ENCODE measurements at places on chromosomes 4 and X.

GRCh38 chr4:162356181-162356580 is 192.4 kb upstream of the FSTL5 start:
- DNase-seq: no peak

GRCh38 chr4:174278467-174278866 is 5.0 kb downstream of the FBXO8 start:
- no peak for DNase-seq

- no peak for DNase-seq
Observed at GRCh38 chrX:110409925-110410324, 51.3 kb downstream of the RTL9 start.

GRCh38 chrX:40282348-40282747 is 184.6 kb upstream of the BCOR start:
- DNase-seq: no peak

DNA sequence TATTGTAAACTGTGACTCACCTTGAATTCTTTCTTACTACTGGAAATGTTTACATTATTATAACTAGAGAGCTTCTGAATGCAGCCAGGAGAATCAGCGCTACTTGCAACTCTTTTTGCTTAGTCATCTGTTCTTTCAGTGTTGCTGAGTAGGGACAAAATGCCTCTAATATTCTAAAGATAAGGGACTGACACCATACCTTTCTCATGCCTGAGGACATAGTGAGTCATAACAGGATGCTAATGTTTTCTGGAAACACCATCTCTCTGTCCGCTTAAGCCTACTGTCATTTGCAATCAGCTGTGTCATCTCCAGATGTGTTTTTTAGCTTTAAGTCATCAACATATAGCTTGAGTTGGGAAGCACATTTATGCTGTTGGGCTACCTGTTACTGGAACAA is 108.3 kb downstream of the QRFPR start:
- DNase-seq: no peak

GRCh38 chr4:27267970-27268355 is 407.3 kb downstream of the STIM2 start:
- no peak for DNase-seq

GRCh38 chrX:73215246-73215645 is 595 bp upstream of the NAP1L2 start:
- no peak for DNase-seq

DNA sequence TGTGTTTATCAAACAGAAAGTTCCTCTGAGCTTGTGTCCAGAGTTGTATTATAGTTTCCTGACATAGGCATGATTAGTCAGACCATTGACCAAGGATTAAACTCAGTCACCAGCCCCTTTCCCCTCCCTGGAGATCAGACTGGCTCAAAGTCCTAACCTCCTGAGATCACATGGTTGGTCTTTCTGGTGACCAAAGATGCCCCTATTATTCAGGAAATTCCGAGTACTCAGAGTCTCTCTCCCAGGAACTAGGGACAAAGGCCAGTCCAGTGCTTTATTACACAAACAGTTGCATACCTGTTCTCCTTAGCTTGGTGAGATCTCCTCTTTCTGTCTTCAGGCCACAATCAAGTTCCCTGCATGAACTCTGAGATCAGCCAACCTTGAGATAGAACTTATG is 14.5 kb upstream of the ENPP6 start:
- no peak for DNase-seq

GRCh38 chrX:103629318-103630170 is 769 bp downstream of the TCEAL1 start:
- peak; percentile 87 for DNase-seq

DNA sequence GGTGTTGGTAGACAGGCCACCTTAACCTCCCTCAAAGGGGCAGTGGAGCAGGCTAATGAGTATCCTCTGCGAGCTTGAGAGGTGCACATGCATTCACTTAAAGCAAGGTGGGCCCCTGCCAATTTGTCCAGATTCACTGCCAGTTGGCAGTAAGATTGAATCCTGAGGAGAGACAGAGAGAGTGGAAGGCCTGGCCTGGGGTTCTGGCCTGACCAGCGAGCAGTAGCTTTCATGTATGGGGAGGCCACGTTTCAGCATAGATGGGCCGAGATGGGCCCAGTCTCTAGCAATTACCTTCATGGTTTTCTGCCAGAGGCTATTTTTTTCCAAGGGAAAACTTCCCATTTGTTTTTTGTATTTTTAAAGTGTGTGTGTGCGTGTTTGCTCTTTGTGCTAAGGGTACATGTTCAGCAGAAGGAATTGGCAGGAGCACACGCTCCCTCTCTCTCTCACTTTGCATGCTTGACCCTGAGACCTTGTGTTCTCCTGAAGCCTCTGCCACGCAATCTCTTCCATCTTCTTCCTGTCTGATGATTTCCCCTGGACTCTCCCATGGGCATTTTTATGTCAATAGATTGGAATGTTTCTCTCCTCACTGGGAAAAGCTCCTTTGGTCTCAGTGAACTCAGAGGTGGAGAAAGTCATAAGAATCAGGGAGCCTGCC is 215.8 kb upstream of the SFRP2 start:
- peak; percentile 80 for DNase-seq

- no peak for DNase-seq
Observed at GRCh38 chr4:117664706-117665444, 369.4 kb upstream of the NDST3 start.

GRCh38 chr4:70816894-70817293 is 22.8 kb downstream of the GRSF1 start:
- DNase-seq: no peak

- no peak for DNase-seq
Observed at GRCh38 chr4:147725673-147726072, 6.2 kb upstream of the ARHGAP10 start.

- no peak for DNase-seq
Observed at GRCh38 chr4:37241647-37242046, 2.9 kb upstream of the NWD2 start.

DNA sequence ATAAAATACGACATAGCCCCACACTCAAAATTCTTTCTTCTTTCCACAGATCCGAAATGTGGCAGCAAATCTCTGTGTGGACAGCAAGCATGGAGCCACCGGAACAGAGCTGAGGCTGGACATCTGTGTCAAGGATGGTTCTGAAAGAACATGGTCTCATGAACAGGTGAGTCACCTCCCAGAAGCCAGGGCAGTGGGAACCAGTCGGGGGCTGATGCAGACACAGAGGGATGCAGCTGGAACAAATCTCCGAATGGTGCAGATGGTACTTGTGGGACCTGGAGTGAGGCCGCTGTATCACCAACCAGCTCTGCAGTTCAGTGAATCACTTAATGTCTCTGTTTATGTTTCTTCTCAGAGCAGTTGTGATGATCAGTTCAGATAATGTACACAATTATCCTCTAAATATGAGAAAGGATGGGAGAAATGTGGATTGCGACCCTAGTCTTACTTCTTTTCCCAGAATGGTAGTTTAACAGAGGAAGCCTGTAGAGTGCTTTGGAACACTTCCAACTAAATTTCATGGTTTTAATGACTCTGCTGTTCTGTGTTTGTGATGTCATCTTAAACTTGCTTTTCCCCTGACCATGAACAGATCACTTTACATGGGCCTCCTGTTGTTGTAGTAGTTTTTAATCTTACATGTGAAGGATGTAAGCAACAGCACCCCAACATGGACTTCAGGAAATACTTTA is 159.3 kb upstream of the GALNT7 start:
- no peak for DNase-seq

- peak; percentile 54 for DNase-seq
Observed at GRCh38 chr4:80202741-80203553, 5.6 kb downstream of the PRDM8 start.

DNA sequence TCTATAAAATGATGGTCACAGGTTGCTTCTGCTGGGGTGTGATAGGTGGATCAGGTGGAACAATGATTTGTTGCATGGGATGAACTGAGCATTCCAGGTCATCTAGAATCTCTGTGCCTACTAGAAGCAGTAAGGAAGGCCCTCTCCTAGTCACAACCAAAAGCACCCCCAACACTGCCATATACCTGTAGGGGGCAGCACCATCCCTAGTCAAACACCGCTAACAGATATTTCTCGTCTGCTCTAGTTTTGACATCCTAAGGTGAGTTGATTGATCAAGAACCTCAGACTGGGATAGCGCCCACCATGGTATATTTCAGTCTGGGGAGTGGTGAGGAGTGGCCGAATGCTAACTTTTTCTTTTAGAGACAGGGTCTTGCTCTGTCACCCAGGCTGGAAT is 160.2 kb downstream of the NHS start:
- no peak for DNase-seq

DNA sequence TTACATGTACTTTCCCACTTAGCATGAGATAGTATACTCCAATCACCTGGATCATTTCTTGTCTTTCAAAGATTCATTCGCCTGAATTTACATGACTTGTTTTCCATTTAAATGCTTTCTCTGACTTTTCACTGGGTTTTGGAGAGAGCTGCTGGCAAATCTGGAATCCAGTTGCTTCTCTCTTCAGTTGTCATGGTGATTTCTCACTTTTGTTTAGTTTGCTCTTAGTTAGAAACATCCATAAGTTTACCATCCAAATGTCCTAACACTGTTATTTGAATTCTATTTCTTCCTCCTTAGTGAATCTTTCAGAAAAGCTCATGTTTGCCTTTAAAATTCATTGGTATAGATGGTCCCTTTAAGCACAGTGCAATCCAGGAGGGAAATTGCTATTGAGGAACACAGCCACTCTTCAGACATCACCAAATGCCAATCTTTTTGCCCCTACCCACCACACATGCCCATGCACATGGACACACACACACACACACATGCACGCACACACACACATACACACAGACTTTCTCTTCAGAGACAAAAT is 51.7 kb downstream of the REELD1 start:
- no peak for DNase-seq

DNA sequence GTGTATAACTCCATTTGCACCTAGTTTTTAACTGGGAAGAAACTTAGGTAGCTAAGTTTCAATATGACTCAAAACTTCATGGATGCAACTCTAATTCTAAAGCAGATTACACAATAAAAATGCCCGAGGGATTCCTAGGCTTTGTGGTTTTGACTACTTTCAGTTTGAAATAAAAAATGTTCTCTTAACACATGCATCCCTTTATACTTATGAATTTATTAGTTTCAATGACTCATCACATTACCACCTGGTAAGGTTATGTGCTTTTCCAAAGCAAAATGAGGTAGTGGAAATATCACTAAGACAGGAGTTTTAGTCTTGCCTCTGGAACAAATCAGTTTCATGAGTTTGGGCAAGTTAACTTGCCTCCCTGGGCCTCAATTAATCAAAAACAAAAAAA is 125.5 kb downstream of the OPHN1 start:
- DNase-seq: no peak

- DNase-seq: no peak
Observed at GRCh38 chr4:122479935-122480416, 23.5 kb upstream of the IL2 start.

DNA sequence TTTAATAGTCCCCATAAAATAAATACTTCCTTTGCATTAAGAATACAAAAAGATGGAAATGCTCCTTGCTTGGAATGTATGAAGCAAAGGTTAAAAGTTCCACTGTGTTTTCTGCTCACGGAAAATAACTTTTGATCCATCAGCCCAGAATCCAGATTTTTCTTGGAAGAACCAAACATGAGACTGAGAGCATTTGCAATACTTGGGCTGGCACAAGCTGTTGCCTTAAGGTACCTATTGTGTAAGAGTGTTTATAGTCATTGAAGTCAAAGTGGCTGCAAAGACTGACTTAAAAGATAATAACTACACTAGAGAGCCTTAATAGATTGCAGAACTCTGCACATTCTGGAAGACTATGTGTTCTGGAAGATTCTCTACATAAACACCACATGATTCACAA is 281.4 kb downstream of the RAB28 start:
- DNase-seq: no peak

DNA sequence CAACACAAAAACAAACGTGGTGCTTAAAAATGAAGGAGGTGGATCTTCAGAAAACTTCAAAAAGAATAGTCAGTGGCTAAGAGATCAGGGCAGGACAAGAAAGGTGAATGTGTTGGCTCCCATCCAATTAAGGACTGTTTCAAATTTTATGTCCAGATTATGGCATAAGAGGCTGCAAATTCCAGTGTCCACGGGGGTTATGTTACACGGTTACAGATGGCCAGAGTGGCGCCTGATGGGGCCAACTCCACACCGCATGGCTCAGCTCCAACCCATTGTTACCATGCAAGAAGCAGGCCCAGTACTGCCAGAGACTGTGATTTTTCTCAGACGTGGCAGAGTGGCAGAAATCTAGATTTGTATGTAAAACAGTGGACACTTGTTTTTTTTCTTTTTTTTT is 168.4 kb upstream of the TENM3 start:
- no peak for DNase-seq

GRCh38 chrX:44415639-44416386 is 72.3 kb upstream of the EFHC2 start:
- no peak for DNase-seq

GRCh38 chr4:14926368-14926767 is 75.9 kb upstream of the CPEB2 start:
- DNase-seq: no peak

GRCh38 chrX:118779581-118779980 is 44.0 kb upstream of the ZCCHC12 start:
- no peak for DNase-seq

GRCh38 chr4:108861334-108861733 is 98.5 kb upstream of the ETNPPL start:
- DNase-seq: no peak

- DNase-seq: no peak
Observed at GRCh38 chr4:41559940-41560516, 22.1 kb downstream of the LIMCH1 start.

- no peak for DNase-seq
Observed at GRCh38 chr4:87632469-87632868, 17.6 kb upstream of the DMP1 start.

DNA sequence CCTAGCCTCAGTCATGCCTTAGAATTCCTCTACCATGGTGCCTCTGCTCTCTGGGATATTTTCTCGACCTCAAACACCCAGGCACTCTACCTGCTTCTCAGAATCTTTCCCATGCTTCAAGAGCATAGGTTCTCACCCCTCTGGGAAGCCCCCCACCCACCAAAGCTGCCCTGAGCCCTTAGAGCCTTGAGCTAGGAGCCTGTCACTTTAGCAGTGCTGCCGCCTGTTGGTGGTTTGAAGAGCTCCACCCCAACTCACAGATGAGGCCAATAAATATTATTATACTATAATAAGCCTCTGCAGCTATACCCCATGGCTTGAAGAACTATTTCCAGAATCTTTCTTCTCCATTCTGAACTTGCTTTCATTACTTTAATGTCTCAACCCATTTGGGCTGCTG is 109.7 kb downstream of the RTL5 start:
- DNase-seq: no peak

GRCh38 chr4:173591760-173592159 is 61.7 kb upstream of the HAND2 start:
- no peak for DNase-seq

GRCh38 chr4:43047058-43047457 is 154.5 kb downstream of the GRXCR1 start:
- no peak for DNase-seq

DNA sequence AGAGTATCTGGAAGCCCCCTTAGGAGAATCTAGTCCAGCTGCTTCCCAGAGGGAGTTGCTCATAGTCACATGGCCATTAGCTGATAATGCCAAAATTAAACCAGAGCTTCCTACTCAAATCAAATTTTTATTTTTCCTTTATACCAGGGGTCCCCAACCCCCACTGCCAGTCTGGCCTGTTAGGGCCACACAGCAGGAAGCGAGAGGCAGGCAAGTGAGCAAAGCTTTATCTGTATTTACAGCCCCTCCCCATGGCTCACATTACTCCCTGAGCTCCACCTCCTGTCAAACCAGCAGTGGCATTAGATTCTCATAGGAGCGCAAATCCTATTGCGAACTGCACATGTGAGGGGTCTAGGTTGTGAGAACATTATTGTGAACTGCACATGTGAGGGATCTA is 19.2 kb upstream of the TNIP3 start:
- DNase-seq: no peak

GRCh38 chrX:134502686-134503085 is 42.7 kb downstream of the HPRT1 start:
- DNase-seq: no peak

GRCh38 chr4:80172203-80172602 is 25.1 kb upstream of the PRDM8 start:
- no peak for DNase-seq

All from left hindlimb (tissue), 1 donor.